ENCODE measurements at places on chromosomes 6 and 20.

DNA sequence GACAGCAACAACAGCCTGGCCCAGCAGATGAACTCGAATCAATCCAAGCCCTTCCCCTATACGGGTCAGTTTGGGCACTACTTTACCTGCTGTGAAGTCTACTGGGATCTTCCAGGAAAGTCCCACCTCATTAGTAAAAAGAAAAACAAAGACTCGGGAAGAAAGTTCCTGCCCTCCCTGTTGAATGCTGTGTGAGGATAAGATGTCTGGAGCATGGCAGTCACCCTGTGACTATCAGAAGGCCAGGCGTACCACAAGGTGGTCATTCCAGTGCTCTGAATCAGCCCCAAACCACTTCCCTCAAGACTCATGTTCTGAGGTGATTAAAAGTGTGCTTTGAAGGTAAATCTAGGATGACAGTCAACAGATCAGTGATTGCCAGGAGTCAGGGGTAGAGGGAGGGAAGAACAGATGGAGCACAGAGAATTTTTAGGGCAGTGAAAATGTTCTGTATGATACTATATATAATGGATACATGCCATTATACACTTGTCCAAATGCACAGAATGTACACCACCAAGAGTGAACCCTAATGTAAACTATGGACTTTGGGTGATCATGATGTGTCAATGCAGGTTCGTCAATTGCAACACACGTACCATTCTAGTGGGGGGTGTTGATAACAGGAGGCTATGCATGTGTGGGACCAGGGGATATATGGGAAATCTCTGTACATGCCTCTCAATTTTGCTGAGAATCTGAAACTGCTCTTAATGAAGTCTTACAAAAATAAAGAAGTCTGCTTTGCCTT, 14.7 kb downstream of the FKBP1A start:
- peak; percentile 61 for DNase-seq

GRCh38 chr20:37833221-37833896, 69.6 kb upstream of the VSTM2L start:
- DNase-seq = no peak

DNA sequence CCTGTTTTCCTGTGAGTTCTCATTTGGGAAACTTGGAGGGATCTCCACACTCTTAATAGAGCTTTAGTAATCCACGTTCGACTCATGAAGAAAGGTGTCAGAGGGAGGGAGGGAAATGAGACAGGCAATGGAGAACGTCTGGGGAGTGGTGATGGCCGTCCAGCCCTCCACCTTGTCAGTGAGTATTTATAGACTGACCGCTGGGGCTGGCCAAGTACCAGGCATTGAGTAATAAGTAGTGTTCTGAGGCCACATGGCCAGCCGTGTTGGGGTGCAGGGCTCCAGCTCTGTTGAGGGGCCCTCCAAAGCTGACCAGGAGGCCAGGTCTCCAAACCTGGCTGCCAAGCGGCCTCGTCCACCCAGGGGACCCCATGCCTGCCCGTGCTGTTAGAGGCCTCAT, 11.3 kb upstream of the DSN1 start:
- no peak for DNase-seq

GRCh38 chr6:34292954-34293353, 44.1 kb upstream of the SMIM29 start:
- DNase-seq = no peak

Data from urothelium cell line (cell line).